NCI-H510A (cell line): ENCODE measurements at places on chromosomes 6 and 20.
A peak's percentile ranks its signal among the peaks of the same experiment; 100 is the strongest.

GRCh38 chr6:45808042-45808645, 207.5 kb downstream of the CLIC5 start:
- DNase-seq: no peak

DNA sequence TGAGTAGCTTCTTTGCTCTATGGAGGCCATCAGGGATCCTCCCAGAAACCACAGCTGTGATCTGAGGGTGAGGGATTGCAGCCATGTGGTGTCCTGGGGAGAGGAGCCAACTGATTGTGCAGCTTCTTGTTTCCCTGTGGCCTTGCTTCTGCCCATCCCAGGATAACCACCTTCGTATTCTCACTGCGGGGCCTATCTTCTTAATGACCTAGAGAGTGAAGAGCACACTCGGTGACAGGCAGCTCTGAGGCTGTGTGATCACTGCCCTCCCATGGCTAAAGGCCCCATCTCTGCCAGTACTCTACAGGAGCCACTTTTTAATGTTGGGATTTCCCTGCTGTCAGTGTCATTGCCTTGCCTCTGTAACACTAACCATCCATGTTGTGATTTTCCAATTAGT, 5.3 kb upstream of the RAET1L start:
- no peak for DNase-seq

GRCh38 chr20:3995749-3996320, 19.5 kb downstream of the RNF24 start:
- no peak for DNase-seq

DNA sequence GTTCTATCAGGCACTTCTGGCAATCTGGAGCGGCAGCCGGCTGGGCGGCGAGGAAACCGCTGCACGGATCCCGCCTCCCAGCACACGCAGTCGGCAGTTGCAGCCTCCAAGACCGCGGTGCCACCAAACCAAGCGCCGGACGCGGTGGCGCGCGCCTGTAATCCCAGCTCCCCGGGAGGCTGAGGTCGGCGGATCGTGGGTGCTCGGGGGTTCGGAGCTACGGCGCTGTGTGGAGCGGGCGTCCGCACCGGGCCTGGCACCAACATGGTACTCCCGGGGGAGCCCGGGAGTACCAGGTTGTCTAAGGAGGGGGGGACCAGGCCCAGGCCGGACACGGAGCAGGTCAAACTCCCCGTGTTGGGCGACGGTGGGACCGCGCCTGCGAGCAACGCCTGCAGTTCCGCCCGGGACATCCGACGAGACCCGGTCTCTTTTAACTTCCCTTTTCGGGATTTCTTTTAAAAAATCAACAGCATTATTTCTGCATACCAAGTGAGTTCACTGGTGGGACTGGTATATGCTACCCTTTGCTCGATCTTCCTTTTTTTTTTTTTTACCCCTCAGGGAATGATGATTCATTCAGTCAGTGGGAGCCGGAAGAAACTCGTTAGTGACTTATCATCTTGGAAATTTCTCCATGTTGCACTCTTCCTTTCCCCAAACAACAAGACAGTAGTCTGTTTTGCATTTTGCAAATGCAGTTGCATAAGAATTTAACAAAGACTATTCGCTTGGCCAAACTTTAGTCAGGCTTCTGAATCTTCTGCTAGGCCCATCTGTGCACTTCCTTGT, 27.6 kb downstream of the ZNF311 start:
- no peak for DNase-seq

- DNase-seq: peak; percentile 83
Measured at GRCh38 chr20:12591949-12592470, 416.8 kb upstream of the SPTLC3 start.

DNA sequence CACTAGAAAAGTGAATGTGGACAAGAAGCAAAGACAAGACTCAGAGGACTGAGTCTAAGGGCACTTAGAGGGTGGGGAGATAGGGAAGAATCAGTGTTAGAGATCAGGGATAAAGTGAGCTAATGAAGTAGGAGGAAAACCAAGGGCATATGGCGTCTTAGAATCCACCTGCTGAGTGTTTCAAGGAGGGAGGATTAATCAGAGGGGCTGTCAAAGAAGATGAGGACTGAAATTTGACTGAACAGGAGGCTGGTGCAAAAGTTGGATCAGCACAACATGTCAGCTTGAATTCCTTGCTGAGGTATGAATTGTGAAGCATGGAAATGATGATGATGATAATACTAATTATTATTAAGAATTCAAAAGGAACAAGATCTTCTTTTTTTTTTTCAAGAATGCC, 39.4 kb downstream of the PLCB4 start:
- DNase-seq: no peak

GRCh38 chr6:138970856-138971425, 17.1 kb downstream of the REPS1 start:
- DNase-seq: no peak

- DNase-seq: no peak
Measured at GRCh38 chr20:47789764-47790579, 4.7 kb upstream of the SULF2 start.

- DNase-seq: no peak
Measured at GRCh38 chr6:63576985-63577712, 4.9 kb downstream of the LOC128125822 start.

DNA sequence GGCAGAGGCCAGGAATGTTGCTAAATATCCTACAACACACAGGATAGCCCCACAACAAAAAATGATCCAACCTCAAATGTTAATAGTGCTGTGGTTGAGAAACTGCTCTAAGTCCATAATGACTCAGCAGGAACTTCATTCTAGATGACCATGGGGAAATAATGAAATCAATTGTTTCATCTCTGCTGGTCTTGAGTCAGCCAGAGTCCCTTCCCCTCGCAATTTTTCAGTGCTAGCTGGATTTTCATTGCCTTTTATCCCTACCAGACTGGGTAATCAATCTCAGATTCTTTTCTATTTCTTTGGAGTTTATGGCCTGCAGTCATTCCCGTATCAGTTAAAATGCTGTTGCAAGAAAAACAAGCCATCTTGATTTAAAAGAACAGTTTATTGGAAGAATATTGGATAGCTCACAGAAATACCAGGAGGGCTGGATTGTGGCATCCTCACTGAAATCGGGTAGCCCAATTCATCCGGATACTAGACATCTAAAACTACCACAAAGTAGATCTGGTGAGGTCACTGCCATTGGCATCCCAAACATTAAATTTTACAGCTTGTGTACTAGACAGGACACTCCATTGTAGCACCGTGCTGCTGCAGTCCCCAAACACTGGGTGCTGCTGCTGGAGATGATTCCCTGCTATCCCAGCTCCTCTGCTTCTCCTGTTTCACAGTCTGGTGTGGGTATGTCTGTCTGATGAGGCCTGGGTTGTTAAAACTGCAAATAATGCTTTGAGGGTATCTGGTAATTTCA, 30.3 kb upstream of the POPDC3 start:
- DNase-seq: no peak

- DNase-seq: no peak
Measured at GRCh38 chr6:87274660-87275274, 47.6 kb upstream of the SMIM8 start.

DNA sequence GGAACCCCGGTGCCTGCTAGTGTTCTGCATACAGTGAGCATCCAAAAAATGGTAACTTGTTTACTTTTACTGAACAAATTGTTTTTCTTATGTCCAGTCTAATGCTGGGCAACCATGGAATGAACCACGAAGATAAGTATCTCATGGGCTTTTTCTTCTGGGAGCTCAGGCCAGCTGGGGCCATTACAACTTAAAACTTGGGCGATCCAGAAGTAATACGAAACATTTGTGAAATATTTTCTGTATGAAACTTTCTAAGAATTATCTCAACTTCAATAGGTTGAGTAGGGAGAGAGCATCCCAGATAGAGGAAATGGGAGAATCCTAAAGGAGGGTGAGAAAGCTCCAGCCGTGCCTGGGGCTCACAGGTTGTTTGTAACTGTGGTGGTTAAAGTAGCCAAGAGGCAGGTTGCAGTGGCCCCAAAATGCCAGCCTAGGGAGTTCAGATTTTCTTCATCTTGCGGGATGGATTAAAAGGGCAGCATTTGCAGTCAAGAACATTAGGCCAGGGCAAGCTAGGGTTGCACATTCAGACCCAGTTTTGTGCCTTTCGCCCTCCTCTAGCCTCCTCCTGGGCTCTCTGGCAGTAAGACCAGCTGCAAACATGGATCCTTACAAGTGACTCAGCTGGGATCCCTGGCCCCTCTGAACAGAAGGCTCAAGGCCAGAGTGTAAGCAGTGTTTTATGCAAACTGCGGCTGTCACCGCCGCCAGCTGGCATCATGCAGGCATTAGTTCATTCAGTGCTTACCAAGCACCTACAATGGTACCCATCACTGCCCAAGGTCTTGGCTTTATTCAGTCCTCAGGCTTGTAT, 41.5 kb downstream of the ELMO2 start:
- no peak for DNase-seq

GRCh38 chr6:75106426-75106825, 99.4 kb downstream of the COL12A1 start:
- DNase-seq: no peak

DNA sequence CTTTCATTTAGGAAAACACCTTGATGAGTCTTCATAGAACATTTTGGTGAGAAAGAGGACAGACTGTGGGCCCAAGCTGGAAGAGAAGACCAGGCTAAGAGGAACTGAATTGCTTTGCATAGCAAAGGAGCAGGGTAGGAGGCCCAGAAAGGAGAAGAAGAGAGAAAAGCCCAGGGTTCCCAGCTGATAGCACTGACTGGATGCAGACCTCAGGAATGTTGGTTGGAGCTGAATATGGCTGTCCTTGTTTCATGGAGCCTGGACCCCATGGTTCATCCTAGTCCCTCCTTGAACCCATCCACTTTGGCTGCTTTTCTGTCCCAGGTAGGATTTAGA, 18.0 kb upstream of the ZFAND3 start:
- DNase-seq: no peak

DNA sequence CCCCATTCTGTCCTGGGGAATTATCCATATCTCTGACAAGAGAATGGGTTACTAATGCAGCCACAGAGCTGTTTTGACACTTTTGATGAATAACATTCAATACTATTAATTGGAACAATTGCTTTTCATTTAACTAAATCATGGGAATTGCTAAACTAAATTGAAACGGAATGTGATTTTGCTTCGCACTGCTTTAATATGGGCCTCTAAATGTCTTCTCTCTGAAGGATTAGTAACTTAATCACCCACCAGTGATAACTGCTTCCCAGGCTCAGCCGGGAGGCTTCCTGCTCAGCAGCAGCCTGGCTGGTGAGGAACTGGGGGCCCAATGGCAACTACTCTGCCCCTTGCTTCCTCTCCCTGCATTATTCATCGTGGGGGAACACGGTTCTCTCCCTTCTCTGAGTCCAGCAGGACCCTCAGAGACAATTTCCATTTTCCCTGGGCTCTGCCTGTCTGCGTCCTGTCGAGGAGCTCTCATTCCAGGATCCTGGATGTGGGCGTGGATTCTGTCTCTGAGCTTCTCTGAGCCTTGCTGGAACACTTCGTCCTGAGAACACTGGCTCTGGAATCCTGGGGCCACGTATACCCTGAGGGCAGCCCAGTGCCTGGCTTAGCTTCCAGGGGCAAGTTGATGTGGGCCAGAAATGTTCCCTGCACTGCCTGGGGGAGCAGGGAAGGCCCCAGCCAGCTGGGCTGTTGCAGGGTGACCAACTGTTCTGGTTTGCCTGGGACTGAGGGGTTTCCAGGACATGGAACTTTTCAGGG, 308.9 kb downstream of the DHX35 start:
- DNase-seq: no peak

GRCh38 chr20:17721802-17722486, 22.2 kb downstream of the BANF2 start:
- no peak for DNase-seq

- no peak for DNase-seq
Measured at GRCh38 chr6:2715737-2716136, 35.0 kb downstream of the MYLK4 start.

- no peak for DNase-seq
Measured at GRCh38 chr6:150668900-150669302, 69.2 kb downstream of the PLEKHG1 start.

GRCh38 chr6:127301199-127301700, 34.6 kb downstream of the RNF146 start:
- no peak for DNase-seq

GRCh38 chr20:60056407-60057122, 98.3 kb downstream of the CDH26 start:
- no peak for DNase-seq
